ENCODE measurements at places on chromosomes 12 and 14. TPM values are rescaled to one million over a fixed set of nuclear protein-coding genes. Genes with fewer than 3 reads are reported as not detected.

Gene TAS2R42
- total RNA-seq, result not detected

Gene SVOP
- not detected for total RNA-seq

Gene ZDHHC22
- 0.24 TPM for total RNA-seq

Gene FOXM1
- 136 TPM for total RNA-seq

Gene NID2
- 56.7 TPM for total RNA-seq

Gene SLIRP
- 177 TPM for total RNA-seq

Gene FAM181A
- not detected for total RNA-seq

Gene NFATC4
- 88.5 TPM for total RNA-seq

Gene POTEG
- not detected for total RNA-seq

Gene TMEM179
- not detected for total RNA-seq

Gene PMCH
- 1.8 TPM for total RNA-seq

Gene ACOT6
- not detected for total RNA-seq

Gene GYS2
- not detected for total RNA-seq

Gene DENND5B
- 18.3 TPM for total RNA-seq

Gene AKT1
- 191 TPM for total RNA-seq

Gene BMAL2
- total RNA-seq, result 33.3 TPM

Gene PRB2
- not detected for total RNA-seq

Gene SLC15A5
- not detected for total RNA-seq

Gene GPRC5A
- 17.6 TPM for total RNA-seq

Gene ERP27
- total RNA-seq, result 0.88 TPM

Gene SLC25A47
- not detected for total RNA-seq

Gene TMCC3
- 30.4 TPM for total RNA-seq

Gene GPR65
- 0.07 TPM for total RNA-seq

Gene CNIH1
- 125 TPM for total RNA-seq

Gene ALG10B
- 6.3 TPM for total RNA-seq

Gene SEC23A
- 156 TPM for total RNA-seq

Gene CYP46A1
- total RNA-seq, result 0.14 TPM

Gene RIMKLB
- total RNA-seq, result 92.6 TPM

Gene RPAP3
- total RNA-seq, result 29.8 TPM

Gene WSCD2
- total RNA-seq, result not detected

Gene KLRD1
- 0.13 TPM for total RNA-seq

Gene TRMT5
- total RNA-seq, result 12.6 TPM

Gene PTGER2
- not detected for total RNA-seq

Gene PPFIBP1
- 154 TPM for total RNA-seq

Gene AQP6
- total RNA-seq, result not detected

Gene TPPP2
- total RNA-seq, result not detected

Gene ARPC3
- 308 TPM for total RNA-seq

Gene TAS2R7
- not detected for total RNA-seq
